ENCODE measurements at places on chromosomes 5 and 9. TPM values are rescaled to one million over a fixed set of nuclear protein-coding genes. Genes with fewer than 3 reads are reported as not detected.

- no peak for DNase-seq
Measured at GRCh38 chr9:92528522-92528849, 7.3 kb downstream of the ECM2 start.

- peak; percentile 27 for DNase-seq
Measured at GRCh38 chr9:27292659-27293405, 4.1 kb downstream of the EQTN start.

GRCh38 chr9:133676450-133676849 lies 40.3 kb downstream of the DBH start:
- DNase-seq: no peak

DNA sequence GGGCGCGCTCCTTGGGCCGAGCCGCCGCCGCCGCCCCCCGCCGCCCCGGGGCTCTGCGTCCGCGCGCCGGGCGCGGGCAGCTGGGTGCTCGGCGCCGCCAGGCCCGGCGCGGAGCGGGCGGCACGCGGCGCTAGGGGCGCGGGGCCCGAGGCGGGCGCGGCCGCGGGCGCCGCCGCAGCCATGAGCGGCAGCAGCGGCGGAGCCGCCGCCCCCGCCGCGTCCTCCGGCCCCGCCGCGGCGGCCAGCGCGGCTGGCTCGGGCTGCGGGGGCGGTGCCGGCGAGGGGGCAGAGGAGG lies 351 bp downstream of the TRIO start:
- no peak for DNase-seq

GRCh38 chr5:158715592-158715991 lies 384.1 kb downstream of the EBF1 start:
- DNase-seq: no peak

DNA sequence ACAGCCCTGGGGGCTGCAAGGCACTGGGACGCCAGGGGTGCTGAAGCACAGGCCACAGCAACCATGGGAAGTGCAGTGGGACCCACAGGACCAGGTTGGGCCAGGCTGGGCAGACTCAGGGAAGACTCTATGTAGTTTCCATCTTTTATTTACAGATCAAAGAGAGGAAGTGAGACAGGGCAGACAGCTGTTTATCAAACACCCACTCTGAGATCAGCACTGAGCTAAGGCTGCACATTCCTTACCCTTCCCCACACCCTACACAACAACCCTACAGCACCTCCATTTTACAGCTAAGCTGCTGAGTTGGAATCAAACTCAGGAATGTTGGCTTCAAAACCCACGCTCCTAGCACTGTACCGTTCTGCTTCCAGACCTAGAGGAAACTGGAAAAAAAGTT lies 19.8 kb downstream of the BARHL1 start:
- no peak for DNase-seq

- DNase-seq: no peak
Measured at GRCh38 chr5:133434336-133434735, 178.0 kb downstream of the FSTL4 start.

GRCh38 chr5:68217047-68217355 lies 1.4 kb downstream of the PIK3R1 start:
- DNase-seq: no peak

- no peak for DNase-seq
Measured at GRCh38 chr9:100104314-100104713, 5.3 kb downstream of the INVS start.

DNA sequence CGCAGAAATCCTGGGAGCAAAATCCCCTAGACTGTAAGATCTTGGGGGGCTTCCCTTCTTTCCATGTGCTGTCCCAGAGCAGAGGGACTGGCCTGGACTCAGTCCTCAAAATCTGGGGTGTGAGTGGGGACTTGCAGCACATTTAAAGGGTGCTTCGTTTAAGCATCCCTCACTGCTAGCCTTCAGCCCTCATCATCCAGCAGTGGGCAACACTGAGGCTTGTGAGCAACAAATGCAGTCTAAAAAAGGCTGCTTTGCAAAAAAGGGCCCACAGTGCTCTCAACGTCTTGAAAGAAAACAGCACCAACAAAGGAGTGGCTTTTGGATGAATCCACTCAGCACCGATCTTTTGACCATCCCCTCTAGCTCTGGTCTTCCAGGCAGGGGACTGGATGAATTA lies 128.3 kb upstream of the TBC1D2 start:
- DNase-seq: no peak

DAB2 gene
- 168 TPM for polyA plus RNA-seq

PCDHGC5 gene
- 0.99 TPM for polyA plus RNA-seq

EPB41L4A gene
- polyA plus RNA-seq: 0.05 TPM

DPYSL3 gene
- polyA plus RNA-seq: 48.3 TPM

RNF180 gene
- polyA plus RNA-seq: 1.8 TPM

PLPP7 gene
- polyA plus RNA-seq: 3.9 TPM

SPACA9 gene
- 3.4 TPM for polyA plus RNA-seq

All from BJ (cell line).